Activated naive CD4-positive, alpha-beta T cell treated with anti-CD3 and anti-CD28 coated beads, Interleukin-2, amount 10 ng/mL, durations not matched to agents 7 days and 5 days (primary cell): ENCODE measurements at places on chromosomes 6 and 20.
A peak's percentile ranks its signal among the peaks of the same experiment; 100 is the strongest.

- no peak for DNase-seq
Measured at GRCh38 chr6:36247693-36248092, 22.2 kb upstream of the PNPLA1 start.

- no peak for DNase-seq
Measured at GRCh38 chr20:37816003-37816402, 86.9 kb upstream of the VSTM2L start.

GRCh38 chr6:14542670-14543366 lies 425.2 kb downstream of the CD83 start:
- peak; percentile 34 for DNase-seq

GRCh38 chr6:82909551-82909950 lies 156.1 kb downstream of the UBE3D start:
- DNase-seq, result no peak

GRCh38 chr6:1363729-1364572 lies 25.4 kb upstream of the FOXF2 start:
- no peak for DNase-seq

- no peak for DNase-seq
Measured at GRCh38 chr20:57570920-57571319, 10.0 kb downstream of the PCK1 start.

DNA sequence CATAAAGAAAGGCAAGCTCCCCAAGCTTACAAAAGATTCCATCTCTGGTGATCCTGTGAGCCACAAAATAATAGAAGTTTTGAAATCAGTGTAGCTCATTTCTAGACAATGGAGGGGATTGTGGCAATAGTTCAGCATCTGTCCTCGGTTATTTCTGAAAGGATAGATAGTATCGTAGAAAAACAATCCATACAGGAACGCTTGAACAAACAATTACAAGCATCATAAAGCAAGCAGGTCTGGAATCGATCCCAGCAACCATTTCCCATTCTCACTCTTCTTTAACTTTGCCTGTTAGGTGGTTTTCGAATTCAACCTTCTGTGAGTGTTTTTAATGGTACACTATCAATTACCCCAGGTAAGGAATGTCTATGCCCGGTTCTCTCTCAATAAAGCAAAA lies 931.1 kb downstream of the KIF16B start:
- DNase-seq, result no peak

- DNase-seq, result no peak
Measured at GRCh38 chr20:58959652-58960051, 21.4 kb upstream of the NELFCD start.

GRCh38 chr6:16959789-16960188 lies 142.1 kb upstream of the STMND1 start:
- DNase-seq, result no peak

DNA sequence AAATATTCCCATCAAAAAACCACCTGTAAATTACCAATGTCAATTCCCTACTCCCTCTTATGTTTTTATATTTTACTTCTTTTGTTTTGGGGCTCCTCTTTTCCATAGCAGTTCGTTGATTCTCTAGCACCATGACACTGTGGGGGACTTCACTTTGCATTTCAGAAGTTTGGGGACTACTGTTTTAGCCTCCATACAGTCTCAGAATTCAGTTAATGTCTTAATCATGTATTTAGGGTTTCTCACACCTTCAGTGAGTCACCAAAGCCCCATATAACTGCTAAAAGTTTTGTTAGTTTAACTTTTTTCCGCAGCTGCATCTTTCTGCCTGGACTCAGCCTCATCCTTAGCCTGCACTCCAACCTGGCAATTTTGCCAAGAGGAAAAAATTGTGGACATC lies 20.7 kb upstream of the AIG1 start:
- DNase-seq, result no peak

DNA sequence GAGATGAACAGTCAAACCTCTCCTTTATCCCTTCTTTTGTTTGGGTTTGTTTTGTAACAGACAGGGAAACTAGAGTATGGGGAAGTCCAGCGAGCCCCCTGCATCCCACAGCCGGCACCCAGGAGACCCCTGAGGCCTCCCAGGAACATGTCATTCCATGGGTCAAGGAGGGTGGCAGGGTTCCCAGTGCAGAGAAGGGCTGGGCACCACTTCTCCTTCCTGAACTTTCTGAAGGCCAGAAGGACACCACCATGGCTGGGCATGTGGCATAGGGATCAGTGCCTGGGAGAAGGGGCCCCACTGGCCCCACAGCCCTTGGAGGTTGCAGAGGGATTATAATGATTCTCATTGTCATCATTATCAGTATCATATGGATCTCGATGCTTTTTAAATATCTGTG lies 13.9 kb upstream of the CST7 start:
- DNase-seq, result no peak

DNA sequence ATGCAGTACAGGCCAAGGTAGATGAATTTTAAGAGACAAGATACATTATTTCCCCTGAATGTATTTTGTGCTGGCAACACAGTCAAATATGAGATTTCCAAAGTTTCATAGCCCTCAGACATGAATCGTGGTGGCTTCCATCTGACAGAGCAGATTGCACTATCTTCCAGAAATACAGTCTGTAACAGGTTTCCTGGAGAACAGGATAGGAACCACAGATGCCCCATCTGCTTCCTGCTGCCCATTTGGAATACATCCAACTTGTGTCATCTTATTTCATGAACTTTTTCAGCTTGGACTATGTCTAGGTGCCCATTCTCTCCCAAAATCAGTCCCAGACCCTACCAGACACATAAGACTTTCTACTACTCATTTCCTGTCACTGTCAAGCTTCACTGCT lies 426.0 kb downstream of the KIF16B start:
- DNase-seq, result no peak

DNA sequence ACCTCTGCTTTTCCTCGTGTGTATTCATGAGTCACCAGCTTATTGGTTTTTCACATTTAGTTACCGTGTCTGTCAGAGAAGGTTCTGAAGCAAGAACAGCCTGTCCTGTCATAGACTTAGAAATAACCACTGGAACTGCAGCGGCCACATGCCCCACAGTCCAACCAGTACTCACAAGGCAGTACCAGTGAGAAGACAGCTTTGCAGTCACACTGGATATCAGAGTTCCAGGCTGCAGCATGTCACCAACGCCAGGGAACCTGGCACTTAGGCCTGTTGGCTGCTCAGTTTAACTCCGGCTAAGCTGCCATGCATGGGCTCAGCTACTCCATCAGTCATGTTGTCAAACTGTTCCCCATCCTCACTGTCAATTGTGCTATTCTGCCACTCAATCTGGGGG lies 40.1 kb downstream of the ADNP start:
- DNase-seq, result no peak

DNA sequence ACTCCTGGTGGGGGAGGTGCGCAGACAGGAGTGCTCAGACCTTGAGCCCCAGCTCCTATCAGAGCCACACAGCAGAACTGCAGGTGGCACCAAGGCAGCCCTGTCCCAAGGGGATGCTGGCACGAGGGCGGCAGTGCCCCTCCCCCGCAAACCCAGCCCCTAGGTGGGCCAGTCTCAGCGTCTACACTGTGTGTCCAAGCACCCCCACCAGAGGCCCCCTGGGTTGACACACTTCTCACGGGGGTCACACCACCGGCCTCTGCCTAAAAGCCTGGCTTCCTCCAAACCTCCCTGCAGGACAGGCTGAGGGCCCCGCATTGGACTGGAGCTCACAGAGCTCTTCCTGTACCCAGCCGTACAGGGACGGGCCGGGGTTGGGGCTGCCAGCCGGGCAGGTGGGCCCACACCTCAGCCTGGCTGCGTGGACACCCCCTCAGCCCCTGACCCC lies 8.1 kb downstream of the SLC2A4RG start:
- DNase-seq, result no peak

DNA sequence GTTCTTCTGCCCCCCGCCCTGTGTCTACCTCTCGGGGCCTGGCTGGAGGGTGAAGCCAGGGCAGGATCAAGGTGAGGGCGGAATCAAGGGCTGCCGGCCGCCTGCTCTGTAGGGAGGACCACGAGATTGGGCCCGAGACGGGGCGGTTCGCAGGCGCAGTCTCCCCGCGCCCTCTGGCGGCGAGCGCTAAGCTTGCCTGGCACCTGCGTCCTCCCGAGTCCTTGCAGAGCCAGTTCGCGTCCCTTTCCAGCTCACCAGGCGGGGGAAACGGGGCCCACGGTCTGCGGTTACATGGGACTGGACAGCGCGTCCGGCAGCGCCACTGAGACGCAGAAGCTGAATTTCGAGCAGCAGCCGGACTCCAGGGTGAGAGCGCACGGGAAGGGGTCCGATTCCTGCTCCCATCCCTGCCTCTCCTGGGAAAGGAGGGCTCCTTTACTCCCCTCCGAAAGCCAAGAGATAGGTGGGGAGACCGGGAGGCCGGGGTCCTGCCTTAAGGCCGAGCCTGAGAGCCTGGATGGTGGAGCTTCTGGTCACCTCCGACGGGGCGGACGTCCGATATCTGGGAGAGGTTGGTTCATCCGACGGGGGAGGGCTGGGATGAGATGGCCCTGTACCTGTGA lies 3.6 kb upstream of the MATN4 start:
- DNase-seq, result peak; percentile 72

GRCh38 chr6:118934461-118935330 lies at the start of gene MCM9:
Gene MCM9 (minus strand): TSS chr6:118935159. CDS start chr6:118931723, 3,436 bp downstream.
- DNase-seq, result peak; percentile 89

DNA sequence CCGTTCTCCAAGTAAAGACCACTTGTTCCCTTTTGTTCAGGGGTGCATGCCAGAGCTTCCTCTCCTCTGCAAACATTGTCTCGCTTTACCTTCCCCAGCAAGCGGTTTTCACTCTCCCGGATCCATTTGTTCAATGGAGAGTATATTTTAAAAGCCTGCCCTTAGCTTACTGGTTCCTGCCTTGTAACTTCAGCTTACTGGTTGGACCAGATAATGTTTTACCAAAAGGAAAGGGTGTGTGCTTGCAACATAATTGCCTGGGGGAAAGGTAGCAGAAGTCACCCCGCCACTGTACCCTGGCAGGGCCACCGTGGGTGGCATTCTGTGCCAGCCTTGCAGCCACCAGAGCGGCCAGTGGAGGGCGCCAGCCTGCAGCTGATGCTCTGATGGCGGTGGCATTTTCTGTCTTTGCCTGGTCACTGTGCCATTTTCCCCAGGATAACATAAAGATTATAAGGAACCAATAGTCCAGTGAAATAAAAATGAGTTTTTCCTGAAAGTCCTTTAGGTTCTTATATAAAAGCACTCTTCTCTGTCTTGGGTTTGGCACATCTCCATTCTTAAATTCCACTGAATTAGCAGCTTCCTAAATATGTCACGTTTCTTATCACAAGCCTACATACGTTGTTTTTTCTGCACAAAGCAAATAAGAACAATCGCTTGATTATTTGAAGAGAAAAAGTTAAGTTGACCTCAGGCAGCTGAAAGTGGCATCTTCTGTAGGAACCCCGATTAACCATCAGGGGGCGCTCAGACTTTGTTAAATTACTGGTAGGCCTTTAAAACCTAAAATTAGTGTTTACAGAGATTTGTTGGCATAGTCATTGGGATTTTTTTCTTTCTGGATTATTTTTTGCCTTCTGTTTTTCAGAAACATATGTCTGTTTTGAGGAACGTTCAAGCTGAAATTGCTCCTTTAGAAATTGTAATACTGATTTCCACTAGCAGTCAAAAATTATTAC lies 67.4 kb upstream of the XRN2 start:
- peak; percentile 78 for DNase-seq

DNA sequence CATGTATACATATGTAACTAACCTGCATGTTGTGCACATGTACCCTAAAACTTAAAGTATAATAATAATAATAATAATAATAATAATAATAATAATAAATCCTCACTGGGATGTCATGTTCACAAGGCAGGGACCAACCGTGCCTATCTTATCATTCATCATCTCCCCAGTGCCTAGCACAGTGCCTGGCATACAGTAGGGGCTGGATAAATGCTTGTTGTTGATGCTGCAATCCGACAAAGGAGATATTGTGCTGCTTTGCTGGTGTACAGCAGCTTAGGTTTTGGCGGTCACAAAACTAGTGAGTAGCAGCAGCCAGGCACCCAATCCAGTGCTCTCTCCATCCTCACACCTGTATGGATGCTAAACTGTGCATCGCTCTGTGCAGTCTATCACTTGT lies 94.1 kb upstream of the ASF1A start:
- DNase-seq, result no peak

DNA sequence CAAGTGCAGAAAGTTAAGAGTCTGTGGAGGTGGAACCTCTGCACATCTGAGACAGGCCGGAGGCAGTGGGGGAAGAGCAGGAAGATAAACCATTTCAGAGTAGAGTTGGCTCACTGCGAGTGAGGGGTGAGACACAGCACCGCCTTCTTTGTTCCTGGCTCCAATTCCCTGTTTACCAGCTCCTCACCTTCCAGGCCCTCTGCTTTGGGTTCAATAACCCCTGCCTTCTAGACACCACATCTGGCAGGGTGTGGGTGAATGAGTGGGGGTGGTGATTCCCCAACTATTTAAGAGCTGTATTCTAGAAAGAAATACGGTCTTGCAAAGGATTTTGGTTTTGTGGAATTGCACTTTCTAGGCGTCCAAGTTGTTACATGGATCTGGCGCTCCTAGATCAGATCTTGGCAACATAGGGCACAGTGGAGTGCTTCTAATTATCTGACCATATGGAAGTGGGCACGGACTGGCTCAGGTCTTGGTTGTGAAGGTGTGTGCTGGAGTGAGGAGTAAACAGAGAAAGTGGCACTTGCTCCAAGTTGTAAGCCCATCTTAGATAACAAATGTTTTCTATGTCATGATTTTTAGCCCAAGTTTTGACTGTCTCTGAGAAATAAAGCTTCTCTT lies 141.6 kb upstream of the NRN1 start:
- no peak for DNase-seq

DNA sequence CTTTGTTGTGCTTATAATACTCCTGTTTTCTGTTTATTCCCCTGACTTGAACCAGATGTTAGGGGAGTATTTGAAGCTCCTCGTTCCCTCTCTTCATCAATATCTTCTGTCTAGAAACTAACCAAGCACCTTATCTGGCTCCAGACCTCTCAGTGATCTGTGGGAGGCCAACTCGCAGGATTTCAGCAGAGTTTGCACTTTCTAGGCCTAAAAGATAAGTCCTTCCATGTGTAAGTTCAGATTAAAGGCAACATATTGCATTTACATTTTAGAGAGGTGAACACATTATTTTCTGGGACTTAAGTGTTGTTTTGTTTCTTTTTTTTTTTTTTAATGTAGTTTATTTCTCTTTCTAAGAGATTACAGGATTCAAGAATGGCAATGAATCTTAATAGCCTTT lies 139.4 kb upstream of the AKAP12 start:
- no peak for DNase-seq

GRCh38 chr6:169968541-169969270 lies 217.3 kb downstream of the ERMARD start:
- no peak for DNase-seq

- DNase-seq, result no peak
Measured at GRCh38 chr6:111739257-111739696, 133.6 kb upstream of the TRAF3IP2 start.

GRCh38 chr6:119312875-119313338 lies 36.7 kb downstream of the MAN1A1 start:
- DNase-seq, result peak; percentile 50
